ENCODE measurements at places on chromosomes 16 and 17.

GRCh38 chr16:3798838-3799237, 81.5 kb upstream of the TRAP1 start:
- no peak for DNase-seq

- DNase-seq: no peak
Observed at GRCh38 chr16:78900044-78900811, 700.3 kb downstream of the MAF start.

DNA sequence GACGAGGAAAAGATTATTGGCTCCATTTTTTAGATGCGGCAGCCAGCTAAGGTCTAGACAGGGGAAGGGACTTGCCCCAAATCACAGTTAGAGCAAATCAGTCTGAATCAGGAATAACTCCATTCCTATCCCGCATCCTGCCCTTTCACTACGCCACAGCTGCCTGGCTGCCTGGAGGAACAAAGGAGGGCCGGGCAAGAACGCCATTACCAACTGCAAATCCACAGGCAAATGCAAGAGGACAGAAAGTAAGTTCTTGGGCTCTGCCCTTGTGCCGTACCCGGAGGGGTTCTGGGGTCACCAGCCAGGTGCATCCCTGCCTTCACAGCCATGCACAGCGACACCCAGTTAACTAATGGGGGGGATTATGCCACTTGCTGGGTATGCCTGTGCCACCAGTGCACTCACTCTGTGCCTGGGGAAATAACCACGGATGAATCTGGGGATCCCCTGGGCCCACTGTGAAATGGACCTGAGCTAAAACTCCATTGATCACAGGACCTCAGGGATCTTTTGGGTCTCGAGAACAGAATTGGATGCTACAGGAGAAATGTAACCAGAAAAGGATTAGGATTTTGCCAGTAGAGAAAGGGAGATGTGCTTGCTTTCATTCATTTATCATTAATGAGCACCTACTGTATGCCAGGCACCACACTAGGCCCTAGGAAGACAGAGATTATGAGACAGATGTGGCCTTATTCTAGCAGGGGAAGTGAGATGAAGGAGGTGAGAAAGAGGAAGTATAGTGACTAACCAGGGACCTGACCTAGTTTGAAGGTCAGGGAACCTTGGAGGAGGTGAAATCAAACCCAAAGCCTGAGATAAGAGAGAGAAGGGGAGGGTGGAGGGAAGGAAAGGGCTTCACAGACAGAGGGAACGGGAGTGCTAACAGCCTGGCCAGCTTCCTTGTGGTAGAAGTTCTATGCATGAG, 17.7 kb downstream of the BCL7C start:
- no peak for DNase-seq

DNA sequence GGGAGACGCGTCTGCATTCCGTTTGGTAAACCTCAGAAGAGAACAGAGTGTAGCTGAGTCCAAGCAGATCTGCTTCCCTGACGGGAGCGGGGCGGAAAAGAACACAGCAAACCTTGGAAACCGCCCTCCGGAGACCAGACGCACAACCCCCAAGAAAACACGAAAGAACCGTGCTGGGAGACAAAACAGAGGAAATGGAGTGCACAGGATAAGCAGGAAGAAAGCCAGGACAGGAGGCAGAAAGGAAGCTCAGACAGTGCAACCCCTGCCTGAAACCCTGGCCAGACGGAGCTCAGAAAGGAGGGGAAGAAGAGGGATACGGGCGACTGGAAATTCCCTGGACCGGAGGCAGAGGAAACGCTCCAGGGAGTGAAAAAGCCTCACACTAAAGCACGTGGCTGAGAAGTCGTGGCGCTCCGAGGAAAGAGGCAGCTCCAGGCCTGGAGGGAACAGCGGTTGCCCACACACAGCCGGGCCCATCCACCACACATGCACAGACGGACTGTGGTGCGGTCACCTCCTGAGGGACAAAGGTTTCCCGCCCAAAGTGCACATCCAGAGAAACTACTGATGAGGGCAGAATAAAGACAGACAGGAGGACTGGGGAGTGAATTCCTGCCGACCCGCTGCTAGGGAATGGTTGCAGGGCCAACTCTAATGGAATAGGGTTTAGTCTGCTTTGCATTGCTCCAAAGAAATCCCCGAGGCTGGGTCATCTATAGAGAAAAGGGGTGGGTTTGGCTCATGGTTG, 10.2 kb downstream of the DPEP1 start:
- DNase-seq: no peak

GRCh38 chr16:1493746-1494094, 560 bp downstream of the TELO2 start:
- no peak for DNase-seq

DNA sequence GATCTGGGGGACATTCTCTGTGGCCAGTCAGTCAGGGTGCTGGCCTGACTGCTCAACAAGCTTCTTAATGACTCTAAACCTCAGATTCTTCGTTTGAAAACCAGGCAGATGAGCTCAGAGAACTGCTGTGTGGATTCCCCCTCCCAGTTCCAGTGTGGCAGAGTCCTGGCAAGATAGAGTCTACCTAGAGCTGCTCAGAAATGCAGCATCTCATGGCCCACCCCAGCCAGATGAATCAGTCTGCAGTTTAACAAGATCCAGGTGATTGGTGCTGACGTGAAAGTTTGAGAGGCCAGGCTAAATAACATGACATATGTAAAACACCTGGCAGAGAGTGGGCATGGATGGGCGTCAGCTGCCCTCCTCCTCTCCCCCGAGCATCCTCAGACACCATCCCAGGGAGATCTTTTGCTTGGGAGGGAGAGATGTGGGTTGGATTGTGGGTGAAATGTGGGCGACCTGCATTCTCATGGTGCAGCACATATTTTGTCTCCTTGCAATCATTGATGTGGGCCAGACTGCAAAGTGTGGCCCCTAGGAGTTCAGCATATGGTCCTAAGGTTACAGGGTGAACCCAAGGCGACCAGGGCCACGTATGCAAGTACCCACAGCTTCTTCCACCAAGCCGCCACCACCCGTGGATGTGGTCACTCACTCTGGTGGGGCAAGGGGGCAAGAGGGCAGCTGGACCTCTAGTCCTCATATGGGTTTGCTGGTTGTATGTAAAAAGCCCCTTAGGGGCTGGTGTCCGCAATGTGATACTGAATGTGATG, 19.5 kb downstream of the SOCS3 start:
- DNase-seq: no peak

DNA sequence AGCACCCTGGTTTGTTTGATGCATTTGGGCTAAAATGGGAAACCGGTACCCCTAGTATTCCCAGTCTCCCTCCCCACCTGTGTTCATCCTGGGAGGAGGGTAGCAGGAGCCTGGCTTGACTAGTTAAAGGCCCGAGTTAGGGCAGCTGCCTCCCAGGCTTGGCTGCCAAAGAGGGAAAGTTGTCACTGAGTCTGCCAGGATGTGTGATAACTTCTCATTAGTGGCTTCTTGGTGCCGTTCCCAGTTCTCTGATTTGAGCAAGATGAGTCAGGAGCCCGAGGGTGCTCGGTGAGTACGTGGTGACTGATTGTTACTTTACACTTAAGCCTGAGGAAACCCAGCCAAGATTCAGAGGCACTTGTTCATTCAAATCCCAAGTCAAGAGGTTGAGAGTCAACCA, 2.5 kb downstream of the KRT32 start:
- DNase-seq: no peak

- peak; percentile 89 for DNase-seq
Observed at GRCh38 chr17:44170499-44171201, at the start of gene ASB16. TSS of gene ASB16 (plus strand) at chr17:44170704. CDS start at chr17:44170790, 86 bp downstream.

GRCh38 chr17:60562421-60562820, 36.4 kb upstream of the APPBP2 start:
- no peak for DNase-seq

GRCh38 chr17:45889579-45889978, 4.8 kb upstream of the MAPT start:
- DNase-seq: no peak

DNA sequence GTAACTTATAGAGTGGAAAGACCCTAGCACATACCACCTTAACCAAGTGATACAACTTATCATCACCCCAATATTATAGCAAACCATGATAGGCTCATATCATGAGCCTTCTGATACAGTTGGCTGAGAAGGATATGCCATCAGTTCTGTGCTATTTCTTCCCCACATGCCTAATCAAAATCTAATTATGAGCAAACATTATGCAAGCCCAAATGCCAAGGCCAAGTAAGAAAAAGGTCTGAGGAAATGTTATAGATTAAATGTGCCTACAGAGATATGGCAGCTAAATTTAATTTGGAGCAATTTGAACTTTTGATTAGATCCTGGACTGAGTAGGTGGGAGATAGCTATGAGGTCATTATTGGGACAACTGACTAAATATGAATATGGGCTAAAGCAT, 225.9 kb upstream of the PMFBP1 start:
- DNase-seq: no peak

DNA sequence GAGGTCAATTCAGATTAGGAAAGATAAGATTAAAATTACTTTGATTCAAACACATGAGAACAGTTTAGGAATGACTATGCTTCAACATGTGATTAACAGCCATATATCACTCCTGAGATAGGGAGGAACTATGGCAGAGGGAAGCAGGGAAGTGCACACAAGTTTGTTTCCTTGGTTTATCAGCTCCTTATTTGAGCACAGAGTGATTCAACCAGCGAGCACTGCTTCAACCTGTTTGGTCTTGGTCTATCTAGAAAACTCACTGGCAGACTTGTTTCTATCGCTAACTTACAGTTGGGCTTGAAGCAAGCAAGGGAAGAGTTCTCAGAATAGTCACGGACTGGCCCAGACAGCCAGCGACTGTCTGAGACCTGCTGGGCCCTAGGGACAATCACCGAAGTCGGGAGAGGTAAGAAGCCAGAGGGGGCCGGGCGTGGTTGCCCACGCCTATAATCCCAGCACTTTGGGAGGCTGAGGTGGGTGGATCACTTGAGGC, 23.5 kb downstream of the TUBG1 start:
- no peak for DNase-seq

- DNase-seq: no peak
Observed at GRCh38 chr16:51666821-51667220, 515.8 kb upstream of the SALL1 start.

DNA sequence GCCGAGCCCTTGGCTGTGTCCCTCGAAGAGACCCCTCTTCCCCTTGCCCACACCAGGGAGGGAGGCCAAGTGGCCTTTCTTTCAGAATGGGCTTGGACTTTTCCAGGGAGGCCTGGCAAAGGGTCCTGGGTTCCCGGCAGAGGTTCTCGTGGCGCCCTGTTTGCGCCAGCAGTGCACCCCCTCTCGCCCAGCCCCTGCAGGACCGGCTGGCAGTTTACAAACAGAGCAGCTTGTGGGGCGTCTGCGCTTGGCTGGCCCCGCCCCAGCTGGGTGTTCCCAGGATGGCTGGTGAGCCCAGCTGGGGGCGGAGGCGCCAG, 137.8 kb upstream of the CIBAR2 start:
- no peak for DNase-seq

- no peak for DNase-seq
Observed at GRCh38 chr16:60304066-60304465, 1570.0 kb upstream of the GOT2 start.

GRCh38 chr17:180381-181244, 837 bp downstream of the DOC2B start:
- DNase-seq: no peak

GRCh38 chr17:31807846-31808245, 51.2 kb downstream of the COPRS start:
- no peak for DNase-seq

DNA sequence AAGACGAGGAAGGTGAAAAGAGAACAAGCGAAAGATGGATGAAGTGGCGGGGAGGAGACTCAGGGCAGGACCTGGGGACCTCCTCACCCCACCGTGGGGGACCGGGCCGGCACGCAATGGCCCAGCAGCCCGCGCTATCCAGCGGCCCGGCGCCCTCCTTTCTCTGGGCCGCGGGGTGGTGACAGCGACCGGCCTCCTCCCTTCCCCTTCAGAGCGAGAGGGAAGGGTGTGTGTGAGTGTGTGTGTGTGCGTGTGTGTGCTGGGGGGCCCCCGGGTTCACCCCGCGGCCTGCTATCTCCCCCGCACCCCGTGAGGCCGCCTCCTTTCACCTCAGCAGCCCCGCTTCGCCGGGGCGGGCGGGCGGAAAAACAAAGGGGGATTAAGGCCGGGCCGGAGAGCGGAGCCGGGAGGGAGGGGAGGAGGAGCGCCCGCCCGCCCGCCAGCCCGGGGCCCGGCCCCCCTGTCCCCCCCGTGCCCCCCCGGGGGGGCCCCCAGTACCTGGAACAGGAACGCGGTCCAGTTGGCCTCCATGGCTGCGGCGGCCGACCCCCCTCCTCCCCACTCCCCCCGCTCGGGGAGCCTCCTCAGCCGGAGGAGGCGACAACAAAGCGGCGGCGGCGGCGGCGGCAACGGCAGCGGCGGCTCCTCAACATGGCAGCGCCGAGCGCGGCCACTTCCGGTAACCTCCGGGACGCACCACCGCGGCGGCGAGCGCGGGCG, at the start of gene VEZF1:
Gene VEZF1, minus strand, starts transcription at position 674 of the 720 bp plus-strand sequence. Its CDS starts 143 bp downstream, at position 531.
- peak; percentile 61 for DNase-seq

DNA sequence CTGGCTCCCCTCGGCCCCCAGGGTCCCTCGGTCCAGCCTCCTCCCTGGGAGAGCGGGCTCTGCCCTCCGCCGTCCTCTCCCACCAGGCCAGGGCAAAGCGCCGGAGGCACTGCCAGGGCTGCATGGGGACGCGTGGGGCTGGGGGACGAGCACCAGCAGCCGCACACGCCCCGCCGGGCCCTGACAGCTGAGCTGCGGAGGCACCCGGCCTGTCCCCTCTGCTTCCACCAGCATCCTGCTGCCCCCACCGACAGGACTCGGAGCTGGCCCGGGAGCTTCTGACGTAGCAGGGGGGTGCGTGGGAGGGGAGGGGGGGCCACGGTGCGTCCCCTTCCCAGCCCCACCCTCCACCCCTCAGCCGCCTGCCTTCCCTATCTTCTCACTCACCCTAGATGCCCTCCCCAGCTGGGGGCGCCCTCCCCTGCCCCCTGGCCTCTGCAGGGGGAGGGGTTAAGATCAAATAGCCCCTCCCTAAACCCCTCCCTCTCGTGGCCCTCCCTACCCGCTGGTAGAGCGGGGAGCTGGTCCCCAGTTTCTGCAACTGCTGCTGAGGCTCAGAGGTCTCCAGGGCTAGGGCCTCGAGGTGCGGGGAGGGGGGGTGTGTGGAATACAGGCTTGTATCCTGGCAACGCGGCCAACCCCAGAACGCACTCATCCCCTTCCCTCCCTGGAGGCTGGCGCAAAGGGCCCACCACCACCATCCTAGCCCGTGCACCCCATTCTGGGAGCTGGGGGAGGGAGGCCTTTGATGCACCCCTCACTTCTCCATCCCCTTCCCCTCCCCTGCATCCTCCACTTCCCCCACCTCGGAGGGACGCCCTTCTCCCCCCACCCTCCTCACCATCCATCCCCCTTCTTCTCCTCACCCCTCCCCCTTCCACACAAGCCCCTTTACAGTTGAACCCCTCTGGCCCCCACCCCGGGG, 1.0 kb downstream of the SRCIN1 start:
- peak; percentile 79 for DNase-seq

Data from G401 (cell line).